GM12864 (cell line): ENCODE measurements at places on chromosomes 7 and 10.

- DNase-seq, result no peak
These were observed 343.7 kb upstream of the GALNT17 start for GRCh38 chr7:70788276-70788675.

DNA sequence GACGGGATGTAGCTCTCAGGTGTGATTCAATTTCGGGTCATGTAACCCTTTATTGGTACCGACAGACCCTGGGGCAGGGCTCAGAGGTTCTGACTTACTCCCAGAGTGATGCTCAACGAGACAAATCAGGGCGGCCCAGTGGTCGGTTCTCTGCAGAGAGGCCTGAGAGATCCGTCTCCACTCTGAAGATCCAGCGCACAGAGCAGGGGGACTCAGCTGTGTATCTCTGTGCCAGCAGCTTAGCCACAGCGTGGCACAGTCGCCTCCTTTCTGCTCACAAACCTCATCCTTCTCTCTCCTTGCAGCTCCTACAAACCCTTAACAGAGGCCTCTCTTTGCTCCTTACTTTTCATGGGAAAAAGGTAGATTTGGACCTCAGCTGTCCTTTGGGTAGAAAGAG is 197.5 kb upstream of the PRSS58 start:
- no peak for DNase-seq

GRCh38 chr10:57420881-57421280 is 846.8 kb downstream of the IPMK start:
- DNase-seq, result no peak

DNA sequence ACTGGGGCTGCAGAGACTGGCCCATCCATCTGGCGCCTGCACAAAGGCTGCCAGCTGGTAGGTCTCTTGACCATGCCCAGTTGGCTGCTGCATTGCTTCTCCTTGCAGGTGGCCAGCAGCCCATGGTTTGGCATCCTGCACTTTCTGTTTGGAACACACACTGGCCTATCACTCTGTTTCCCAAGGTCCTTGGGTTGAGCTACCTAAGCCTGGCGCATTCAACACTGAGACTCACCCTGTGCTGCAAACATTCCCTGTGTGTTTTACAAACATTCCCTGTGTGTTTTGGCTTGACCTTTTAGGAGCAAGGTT is 55.5 kb downstream of the TACR2 start:
- no peak for DNase-seq

DNA sequence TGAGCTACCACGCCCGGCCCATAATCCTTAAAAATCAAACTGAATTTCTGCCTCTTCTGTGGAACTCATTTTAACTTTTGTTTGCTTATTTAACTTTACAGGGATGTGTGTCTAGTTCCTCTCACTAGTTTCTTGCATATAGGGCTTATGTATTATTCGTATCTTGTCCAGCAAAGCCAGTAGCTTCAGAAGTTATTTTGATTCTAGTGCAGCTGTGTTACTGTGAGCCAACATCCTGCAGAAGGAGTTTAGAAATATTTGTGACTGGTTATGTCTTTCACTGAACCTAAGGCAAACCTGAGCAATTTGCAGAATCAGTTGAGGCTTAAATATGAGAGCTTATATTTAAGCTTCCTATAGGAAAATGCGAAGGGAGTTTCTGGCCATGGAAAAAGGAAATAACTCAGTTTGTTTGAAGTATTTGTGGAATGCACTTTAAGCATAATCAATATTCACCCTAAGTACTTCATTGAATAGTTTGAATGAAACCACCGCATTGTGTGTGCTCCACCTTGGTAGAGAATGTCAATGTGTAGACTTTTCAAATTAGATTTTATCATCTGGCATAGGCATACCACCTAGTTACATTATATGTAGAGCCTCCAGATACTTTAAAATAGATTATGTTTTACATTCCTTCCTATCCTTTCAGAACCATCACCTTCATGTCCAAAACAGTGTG is 90.8 kb downstream of the MCU start:
- no peak for DNase-seq
